ENCODE measurements at places on chromosomes 3 and 15.

DNA sequence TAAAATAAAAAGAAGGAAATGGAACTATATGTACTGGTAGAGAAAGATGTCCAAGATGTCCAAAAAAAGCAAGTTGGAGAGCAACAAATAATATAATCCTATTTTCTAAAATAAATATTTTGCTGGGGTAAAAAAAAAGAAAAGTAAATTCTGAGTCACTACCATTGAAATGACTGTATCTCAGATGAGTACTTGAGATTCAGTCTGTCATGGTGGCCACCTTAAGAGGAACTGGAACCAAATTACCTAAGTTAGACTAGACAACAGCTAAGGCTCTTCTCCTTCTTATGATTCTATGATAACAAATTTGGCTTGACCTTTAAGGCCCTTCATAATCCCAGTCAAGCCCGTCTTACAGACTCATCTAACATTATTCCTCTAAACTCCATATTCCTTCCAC, 270.6 kb upstream of the HES1 start:
- no peak for DNase-seq

DNA sequence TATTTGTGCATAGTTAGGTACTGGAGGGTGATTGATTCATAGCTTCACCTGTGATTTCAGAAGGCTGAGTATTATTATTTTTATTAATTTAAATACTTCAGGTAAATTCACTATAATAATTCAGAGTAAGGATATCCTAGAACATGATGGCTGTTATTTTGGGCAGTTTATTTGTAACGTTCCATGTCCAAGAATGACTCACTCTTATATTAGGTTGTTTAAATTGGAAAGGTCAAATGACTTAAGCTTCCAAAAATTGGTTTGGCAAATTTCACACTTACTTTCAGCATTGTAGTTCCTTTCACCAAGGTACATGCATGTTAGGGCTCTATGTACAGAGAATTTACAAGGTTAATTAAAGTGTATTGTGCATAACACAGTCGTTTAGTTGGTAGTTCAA, 120.2 kb downstream of the EPHA3 start:
- no peak for DNase-seq

GRCh38 chr15:72495007-72495406, 20.9 kb downstream of the ARIH1 start:
- DNase-seq: no peak

- DNase-seq: no peak
These were observed 27.1 kb upstream of the MAP3K13 start for GRCh38 chr3:185335799-185336198.

DNA sequence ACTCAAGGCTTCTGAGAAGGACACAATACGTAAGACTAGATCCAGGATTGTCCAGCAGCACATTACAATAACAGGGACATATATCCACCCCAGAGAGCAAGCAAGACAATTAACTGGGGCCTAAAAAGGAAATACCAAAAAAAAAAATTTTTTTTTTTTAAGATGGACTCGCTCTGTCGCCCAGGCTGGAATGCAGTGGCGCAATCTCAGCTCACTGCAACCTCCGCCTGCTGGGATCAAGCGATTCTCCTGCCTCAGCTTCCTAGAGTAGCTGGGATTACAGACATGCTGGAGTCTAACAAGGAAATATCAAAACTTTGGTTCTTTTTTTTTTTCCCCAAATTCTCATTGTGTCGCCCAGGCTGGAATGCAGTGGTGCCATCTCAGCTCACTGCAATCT, 28.8 kb upstream of the IMPDH2 start:
- no peak for DNase-seq

- DNase-seq: no peak
These were observed 81.5 kb upstream of the KCNMB2 start for GRCh38 chr3:178454726-178455125.

DNA sequence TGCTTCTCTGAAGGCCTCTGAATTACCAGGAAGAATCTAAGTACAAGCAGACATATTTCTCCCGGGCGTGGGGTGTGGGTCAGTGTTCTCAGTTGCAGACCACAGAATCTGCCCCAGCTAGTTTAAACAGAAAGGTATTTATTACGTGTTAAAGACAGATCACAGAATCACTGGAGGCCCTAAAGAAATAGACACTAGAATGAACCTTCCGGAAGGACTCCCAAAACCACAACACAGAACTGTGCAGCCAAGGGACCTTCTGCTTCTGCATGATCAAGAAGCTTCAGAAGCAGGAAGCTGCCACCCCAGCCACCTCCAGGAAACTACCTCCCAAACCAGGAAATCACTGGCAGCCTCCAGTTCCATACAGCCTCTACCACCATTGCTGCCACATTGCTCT, 32.7 kb upstream of the ZFAND6 start:
- DNase-seq: no peak

GRCh38 chr15:92733090-92733933, 77.7 kb upstream of the FAM174B start:
- DNase-seq: no peak

DNA sequence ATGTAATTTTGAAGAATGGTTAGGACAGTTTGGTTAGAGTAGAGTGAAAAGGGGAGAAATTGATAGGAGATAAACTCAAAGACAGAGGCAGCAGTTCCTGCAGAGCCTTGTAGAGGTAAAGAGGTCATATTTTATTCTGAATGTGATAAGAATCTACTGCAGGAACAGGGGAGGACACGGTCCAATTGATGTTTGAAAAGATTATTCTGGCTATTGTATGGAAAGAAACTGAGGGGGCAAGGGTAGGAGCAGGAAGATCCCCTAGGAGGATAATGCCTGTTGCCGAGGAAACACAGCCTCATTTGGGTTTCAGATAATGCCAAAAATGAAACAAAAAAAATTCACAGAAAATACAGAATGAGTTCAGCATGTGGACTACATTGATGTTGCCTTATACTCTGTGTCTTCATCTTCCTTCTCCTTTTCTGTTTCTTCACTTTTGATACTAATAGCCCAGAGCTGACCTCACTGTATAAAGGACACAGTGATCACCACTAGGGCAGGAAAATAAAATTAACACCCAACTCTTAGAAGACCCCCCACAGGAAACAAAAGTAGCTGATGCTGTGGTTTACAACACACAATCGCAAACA, 454.6 kb upstream of the UBE2E2 start:
- no peak for DNase-seq

GRCh38 chr3:17639257-17639656, 103.2 kb downstream of the TBC1D5 start:
- DNase-seq: no peak

DNA sequence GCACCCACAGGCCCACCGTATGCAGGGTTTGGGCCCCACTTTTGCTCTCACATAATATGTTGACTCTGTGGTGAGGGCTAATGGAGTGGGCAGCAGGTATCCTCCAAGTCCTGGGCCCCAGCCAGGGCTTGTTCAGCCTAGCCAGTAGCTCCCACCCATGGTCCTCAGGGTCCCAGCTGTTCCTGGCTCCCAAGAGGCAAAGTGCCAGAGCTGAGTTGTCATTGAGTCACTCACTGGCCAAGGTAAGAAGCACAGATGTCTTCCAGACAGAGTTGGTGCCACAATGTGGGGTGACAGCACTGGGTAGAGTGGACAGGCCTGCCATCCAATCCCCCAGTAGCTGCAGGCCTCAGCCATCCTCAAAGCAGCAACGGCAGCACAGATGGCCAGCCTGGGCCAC, 4.3 kb downstream of the SHF start:
- DNase-seq: no peak

- DNase-seq: no peak
These were observed 175.4 kb downstream of the MBNL1 start for GRCh38 chr3:152444029-152444641.

GRCh38 chr3:36511791-36512486, 131.6 kb downstream of the STAC start:
- no peak for DNase-seq

DNA sequence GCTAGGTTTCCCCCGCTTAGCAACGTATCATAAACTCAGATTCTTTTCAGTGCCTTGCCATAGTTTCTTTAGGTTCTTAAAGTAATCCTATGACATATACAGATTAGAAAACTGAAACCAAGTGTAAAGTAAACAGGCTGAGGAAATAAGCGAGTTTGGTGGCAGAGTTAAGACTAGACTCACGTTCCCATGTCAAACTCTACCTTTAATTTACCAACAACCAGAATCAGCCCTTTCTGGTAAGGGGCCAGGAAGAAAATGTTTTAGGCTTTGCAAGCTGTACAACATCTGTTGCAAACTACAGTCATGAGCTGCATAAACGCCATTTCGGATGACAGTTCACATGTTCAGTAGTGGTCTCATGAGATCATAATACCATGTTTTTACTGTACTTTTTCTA, 128.0 kb upstream of the PRICKLE2 start:
- DNase-seq: no peak

DNA sequence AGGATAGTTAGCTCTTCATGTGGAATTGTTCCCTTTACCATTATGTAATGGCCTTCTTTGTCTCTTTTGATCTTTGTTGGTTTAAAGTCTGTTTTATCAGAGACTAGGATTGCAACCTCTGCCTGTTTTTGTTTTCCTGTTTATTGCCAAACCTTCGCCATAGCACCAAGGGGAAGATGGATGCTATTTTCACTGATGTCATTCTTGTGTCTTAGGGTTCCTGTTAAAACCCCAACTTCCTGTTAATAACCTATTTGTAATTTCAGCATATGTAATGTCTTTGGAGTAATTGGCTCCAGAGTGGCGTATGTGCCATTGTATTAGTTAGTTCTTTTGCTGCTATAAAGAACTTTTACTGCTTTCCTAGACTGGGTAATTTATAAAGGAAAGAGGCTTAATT, 10.8 kb downstream of the SAMMSON start:
- no peak for DNase-seq

GRCh38 chr15:90184119-90184785, 16.9 kb upstream of the SEMA4B start:
- no peak for DNase-seq

DNA sequence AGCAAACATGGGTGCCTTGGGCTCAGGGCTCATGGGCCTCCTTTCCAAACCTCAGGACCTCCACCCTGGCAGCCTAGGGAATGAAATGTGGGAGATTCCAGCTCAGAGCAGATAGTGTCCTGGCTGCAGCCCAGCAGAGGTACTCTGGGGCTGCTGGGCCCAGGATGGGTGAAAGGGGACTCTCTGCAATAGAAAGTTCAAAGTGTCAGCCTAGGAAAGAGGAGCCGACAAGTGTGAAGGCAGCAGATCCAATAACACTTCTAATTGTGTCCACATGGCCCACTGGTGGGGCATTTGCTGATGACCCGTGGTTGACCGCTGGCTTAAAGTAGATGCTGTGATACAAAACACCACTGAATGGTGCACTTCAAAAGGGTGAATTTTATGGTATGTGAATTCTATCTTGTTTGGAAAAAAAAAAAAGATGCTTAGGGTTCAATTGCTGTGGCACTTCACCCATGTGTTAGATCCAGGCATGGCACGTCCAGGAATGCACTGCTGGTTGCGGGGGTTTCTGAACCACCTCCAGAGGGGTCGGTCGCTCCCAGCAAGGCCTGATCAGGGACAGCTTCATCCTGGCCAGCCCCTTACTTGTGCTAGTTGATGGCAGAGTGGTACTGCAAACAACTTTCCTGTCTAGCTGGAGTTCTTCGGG, 20.9 kb downstream of the AMOTL2 start:
- DNase-seq: no peak

DNA sequence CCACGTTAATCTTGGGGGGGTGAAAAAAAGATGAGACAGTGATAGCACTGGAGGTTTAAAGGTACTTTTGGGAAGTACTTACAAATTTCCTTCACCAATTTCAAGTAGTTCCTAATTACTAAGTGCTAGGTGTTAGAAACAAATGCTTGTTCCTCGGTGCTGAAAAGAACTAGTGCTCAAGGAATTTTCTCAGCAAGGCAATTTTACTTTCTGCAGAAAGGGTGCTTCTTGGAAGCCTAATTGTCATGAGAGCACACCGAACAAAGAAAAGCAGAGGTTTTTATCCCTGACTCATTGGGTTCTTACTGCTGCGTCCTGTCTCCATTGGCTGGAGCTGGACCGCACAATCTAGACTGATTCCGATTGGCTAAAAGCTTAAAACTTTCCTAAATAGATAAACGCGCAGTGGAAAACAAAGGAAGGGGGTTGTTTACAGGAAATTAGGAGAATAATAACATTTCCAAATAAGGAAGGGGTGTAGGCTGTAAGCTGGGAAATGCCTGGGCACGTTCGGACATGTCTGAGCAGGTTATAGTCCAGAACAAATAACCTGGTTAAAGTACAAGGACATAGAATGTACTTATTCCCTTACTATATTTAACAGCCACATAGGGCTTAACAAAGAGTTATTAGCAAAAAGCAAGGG, 49.6 kb downstream of the CHD2 start:
- DNase-seq: no peak

DNA sequence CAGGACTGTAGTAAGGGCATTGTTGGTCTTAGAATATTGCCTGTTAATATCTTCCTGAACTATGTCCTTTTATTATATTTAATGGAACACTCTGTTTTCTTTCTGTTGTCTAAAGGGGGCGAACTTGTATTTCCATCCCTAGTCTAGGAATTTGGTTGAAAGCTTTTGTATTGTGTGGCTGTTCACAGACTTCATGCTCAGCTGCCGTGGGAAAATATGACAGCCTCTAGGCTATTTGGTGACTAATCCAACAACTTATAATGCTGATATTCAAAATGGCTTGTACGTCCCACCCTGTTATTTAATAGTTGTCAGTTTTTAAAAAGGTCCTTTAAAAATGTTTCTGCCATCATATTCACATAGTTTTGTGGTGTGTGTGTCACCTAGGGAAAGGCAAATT, 202.6 kb downstream of the KLHL25 start:
- no peak for DNase-seq

GRCh38 chr15:65638681-65639089, 16.9 kb downstream of the SLC24A1 start:
- no peak for DNase-seq

GRCh38 chr3:171824824-171825221, 14.5 kb upstream of the PLD1 start:
- no peak for DNase-seq

DNA sequence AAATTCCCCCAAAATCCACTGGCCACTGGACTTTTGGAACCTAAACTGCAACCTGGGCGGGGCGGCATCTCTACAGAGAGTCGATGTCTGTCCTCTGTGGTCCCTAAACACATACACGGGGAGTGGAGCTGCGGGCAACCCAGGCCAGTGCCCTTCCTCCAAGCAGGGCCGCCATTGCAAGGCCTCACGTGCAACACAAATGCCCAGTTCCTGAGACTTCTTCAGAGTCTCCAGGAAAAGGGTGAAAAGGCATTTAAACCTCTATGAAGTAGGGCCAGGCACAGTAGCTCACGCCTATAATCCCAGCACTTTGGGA, 4.9 kb downstream of the MUC4 start:
- DNase-seq: no peak

DNA sequence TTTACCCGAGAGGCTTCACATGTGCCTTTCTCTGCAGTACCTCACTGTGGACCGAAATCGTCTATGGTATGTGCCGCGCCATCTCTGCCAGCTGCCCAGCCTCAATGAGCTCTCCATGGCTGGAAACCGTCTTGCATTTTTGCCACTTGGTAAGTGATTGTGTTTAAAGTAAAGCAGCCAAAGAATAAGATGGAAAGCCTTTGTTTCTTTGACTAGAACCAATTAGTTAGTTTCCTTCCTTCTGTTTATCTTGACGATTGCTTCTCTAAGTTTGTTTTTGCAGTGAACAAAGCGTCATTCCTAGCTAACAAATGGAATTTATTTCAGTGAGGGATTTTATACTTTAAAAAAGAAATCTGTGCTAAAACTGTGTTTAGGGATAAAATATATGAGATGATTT, 82.7 kb downstream of the LRRC28 start:
- no peak for DNase-seq

Measured in cortex of kidney (tissue), 1 donor.